ENCODE measurements at places on chromosomes 16 and 17. TPM values are rescaled to one million over a fixed set of nuclear protein-coding genes. Genes with fewer than 3 reads are reported as not detected.

GRCh38 chr17:68512960-68513474 lies 787 bp downstream of the PRKAR1A start:
- no peaks in the 10 kb centered on the region for H3K27me3 ChIP-seq
- H3K36me3 ChIP-seq, result peaks cover 3% of the 10 kb centered on the region
- H3K4me1 ChIP-seq, result peaks cover 18% of the 10 kb centered on the region
- peak overlapping the region; percentile 100 for H3K27ac ChIP-seq
- DNase-seq, result no peak

The ABCA8 gene
- total RNA-seq, result 146 TPM

DNA sequence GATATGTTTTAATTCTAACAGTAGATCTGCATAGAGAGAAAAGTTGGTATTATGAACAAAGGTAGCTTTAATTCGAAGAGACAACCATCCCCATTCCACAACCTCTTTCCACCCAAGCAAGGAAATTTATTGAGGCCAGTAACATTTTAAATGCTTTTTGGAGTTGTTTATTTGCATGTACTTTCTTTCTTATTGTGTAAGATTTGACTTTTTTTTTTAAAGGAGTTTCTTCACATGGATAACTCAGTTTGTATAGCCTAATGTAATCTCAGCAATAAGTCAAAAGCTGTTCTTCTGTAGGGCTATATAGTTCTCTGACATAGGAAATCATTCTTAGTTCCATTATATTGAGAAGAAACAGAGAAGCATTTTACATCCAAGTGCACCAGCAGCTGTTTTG lies 163.3 kb downstream of the PRKCA start:
- no peak overlapping the region for H3K27ac ChIP-seq
- H3K4me1 ChIP-seq, result peaks cover 10% of the 10 kb centered on the region
- no peaks in the 10 kb centered on the region for H3K27me3 ChIP-seq
- no peak overlapping the region for H3K4me3 ChIP-seq
- no peak for DNase-seq

- peaks cover 66% of the 10 kb centered on the region for H3K4me1 ChIP-seq
- DNase-seq, result no peak
- no peak overlapping the region for H3K27ac ChIP-seq
- H3K4me3 ChIP-seq, result no peak overlapping the region
- peaks cover 6% of the 10 kb centered on the region for H3K27me3 ChIP-seq
These were observed 5.9 kb downstream of the CYGB start for GRCh38 chr17:76531486-76532038.

DNA sequence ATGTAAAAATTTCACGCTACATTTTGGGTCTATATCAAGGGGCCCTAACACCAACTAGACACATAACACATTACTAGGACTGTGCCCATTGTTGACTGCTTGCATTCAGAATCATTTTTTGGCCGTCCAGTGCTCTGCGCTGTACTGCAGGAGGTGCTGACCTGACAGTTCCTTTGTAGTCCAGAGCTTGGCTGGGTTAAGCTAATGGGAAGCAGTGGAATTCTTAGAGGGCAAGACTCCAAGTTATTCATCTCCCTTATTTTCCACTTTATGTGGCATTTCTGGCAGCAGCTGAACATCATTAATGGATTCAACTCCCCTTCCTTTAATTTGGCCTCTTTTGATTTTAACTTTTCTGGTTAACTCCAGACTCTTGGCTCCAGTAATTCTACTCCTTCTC lies 351.7 kb downstream of the CDH8 start:
- H3K4me3 ChIP-seq, result no peak overlapping the region
- no peak overlapping the region for H3K27ac ChIP-seq
- H3K27me3 ChIP-seq, result no peaks in the 10 kb centered on the region
- H3K4me1 ChIP-seq, result no peaks in the 10 kb centered on the region
- no peaks in the 10 kb centered on the region for H3K36me3 ChIP-seq

DNA sequence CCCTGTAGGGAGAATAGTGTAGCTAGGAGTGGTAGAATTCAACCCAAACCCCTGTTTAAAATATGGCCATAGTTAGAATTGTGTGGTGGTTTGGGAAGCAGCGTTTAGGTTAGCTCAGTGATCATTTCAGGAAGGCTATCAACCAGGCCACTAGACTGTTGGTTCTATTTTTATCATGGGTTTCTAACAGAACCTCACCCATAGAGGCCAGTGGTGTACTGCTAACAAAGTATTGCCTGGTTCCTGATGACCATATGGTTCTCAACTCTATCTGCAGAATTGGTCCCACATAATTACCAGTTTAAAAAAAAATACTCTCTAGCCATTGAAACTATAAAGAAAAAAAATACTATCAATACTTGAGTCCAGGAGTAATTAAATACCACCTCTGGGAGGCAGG lies 70.5 kb upstream of the RASL10B start:
- H3K36me3 ChIP-seq, result peaks cover 2% of the 10 kb centered on the region
- no peaks in the 10 kb centered on the region for H3K27me3 ChIP-seq
- no peak overlapping the region for H3K27ac ChIP-seq
- H3K4me1 ChIP-seq, result no peaks in the 10 kb centered on the region

GRCh38 chr16:56068816-56069215 lies 122.5 kb upstream of the GNAO1 start:
- H3K27ac ChIP-seq, result no peak overlapping the region
- no peaks in the 10 kb centered on the region for H3K36me3 ChIP-seq
- H3K4me1 ChIP-seq, result no peaks in the 10 kb centered on the region
- DNase-seq, result no peak

- H3K27me3 ChIP-seq, result no peaks in the 10 kb centered on the region
- no peaks in the 10 kb centered on the region for H3K4me1 ChIP-seq
- no peak overlapping the region for H3K4me3 ChIP-seq
- H3K36me3 ChIP-seq, result no peaks in the 10 kb centered on the region
These were observed 925.0 kb upstream of the RBFOX1 start for GRCh38 chr16:6407596-6407995.

- peaks cover 34% of the 10 kb centered on the region for H3K36me3 ChIP-seq
- peaks cover 6% of the 10 kb centered on the region for H3K4me1 ChIP-seq
- H3K27ac ChIP-seq, result no peak overlapping the region
These were observed 7.5 kb downstream of the VEZF1 start for GRCh38 chr17:57980522-57980921.

- H3K36me3 ChIP-seq, result no peaks in the 10 kb centered on the region
- no peak for DNase-seq
- H3K4me3 ChIP-seq, result no peak overlapping the region
These were observed 63.9 kb downstream of the MYO1D start for GRCh38 chr17:32813021-32813420.

DNA sequence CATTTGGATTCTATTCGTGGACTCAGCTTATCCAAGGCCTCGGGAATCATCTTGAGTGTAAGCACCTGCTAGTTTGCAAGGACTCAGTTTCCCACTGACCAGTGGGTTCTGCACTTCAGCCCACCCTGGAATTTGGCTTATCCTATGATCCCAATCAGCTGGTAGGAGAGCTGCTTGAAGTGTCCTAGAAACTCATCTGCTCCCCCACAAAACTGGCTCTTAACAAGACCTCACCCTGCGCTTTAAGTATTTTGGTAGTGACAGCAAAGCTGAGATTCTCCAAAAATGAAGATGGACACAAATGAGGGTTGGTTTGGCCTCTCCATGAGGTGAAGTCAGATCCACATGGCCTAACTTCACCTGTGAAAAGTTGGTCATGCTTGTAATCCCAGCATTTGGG lies 57.3 kb downstream of the NDE1 start:
- no peaks in the 10 kb centered on the region for H3K4me1 ChIP-seq
- no peak overlapping the region for H3K27ac ChIP-seq
- H3K36me3 ChIP-seq, result peaks cover 10% of the 10 kb centered on the region
- no peak for DNase-seq
- H3K4me3 ChIP-seq, result no peak overlapping the region
- H3K27me3 ChIP-seq, result no peaks in the 10 kb centered on the region

The ITGB3 gene
- total RNA-seq, result 3.6 TPM

The C17orf67 gene
- 2.0 TPM for total RNA-seq

DNA sequence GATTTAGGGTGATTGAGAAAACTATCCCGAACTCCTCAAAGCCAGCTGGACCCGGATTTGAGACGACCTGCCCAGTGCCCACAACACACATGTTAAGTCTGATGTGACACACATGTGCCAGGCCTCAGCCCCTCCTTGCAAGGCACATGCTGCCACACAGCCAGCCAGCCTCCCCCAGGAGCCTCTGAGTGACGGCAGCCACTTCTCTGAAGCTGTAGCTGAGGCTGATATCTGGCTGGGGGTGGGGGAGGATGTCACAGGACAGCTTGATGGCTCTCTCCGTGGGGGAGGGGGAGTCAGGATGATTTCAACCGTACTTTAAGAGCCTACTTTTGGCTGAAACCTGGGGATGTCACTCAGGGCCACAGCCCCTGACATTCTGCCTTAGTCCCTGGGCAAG lies 40.9 kb downstream of the SRCIN1 start:
- H3K4me1 ChIP-seq, result peaks cover 66% of the 10 kb centered on the region
- no peak overlapping the region for H3K27ac ChIP-seq
- DNase-seq, result no peak
- peaks cover 50% of the 10 kb centered on the region for H3K27me3 ChIP-seq
- no peak overlapping the region for H3K4me3 ChIP-seq
- peaks cover 69% of the 10 kb centered on the region for H3K36me3 ChIP-seq

DNA sequence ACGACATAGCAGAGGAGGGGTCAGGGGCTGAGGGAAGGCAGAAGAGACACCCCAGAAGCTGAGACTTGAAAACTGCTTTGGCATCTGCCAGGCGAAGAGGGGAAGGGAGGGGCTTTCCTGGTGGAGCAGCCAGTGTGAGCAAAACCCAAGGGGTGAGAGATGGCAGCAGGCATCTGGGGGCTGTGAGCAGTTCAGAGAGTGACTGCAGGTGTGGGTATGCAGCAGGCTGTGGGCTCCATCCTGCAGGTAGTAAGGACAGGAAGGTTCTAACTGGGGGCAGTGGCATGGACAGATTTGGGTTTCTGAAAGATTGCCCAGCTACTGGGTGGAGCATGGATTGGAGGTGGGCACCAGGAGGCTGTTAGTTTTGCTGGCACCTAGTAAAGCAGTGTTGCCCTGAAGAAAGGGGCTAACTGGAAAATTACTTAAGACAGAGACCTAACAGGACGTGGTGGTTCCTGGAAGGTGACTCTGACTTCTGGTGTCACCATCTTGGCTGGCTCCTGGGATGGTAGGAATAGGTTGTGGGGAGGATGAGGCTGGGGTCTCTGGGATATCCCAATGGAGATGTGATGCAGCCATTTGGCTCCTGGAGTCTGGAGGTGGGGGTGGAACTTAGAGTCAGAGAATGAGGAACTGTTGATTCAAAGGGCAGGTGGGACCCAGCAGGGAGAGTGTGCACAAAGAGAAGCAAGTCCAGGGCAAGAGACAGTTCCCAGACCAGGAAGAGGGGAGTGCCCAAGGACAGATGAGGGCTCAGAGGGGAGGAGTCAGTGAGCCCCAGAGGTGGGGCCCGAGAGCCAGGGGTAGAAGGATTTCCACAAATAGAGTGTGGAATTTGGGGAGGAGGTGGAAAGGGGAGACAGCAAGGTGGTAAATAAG lies 11.2 kb downstream of the BCL7C start:
- no peak overlapping the region for H3K4me3 ChIP-seq
- no peak overlapping the region for H3K27ac ChIP-seq
- no peak for DNase-seq
- H3K27me3 ChIP-seq, result no peaks in the 10 kb centered on the region

DNA sequence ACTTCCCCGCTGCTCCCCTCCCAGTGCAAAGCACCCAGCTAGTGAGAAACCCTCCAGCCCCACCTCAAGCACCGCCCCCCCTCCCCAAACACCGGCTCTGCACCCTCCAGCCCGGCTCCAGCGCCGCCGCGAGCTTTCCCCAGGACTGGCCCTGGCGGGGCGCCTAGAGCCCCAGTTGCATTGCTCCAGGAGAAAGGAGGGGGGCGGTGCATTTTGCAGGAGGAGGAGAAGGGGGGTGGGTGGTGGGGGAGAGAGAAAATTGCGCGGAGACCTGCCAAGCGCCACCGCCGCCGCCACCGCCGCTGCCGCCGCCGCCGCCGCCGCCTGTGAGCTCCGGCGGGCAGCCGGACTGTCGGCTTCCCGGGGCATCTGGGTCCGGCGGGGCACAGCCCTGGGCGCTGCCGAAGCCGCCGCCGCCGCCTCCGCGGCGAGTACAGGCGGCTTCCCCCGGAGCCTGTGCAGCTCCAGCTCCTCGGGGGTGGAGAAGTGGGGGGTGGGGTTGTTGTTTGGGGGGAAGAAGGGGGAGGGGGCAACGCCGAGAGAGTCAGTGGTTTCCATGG lies 333 bp upstream of the NOG start:
- H3K27me3 ChIP-seq, result peaks cover 12% of the 10 kb centered on the region
- peak; percentile 72 for DNase-seq
- peak overlapping the region; percentile 46 for H3K4me3 ChIP-seq
- H3K27ac ChIP-seq, result peak overlapping the region; percentile 64
- H3K4me1 ChIP-seq, result peaks cover 36% of the 10 kb centered on the region
- H3K36me3 ChIP-seq, result no peaks in the 10 kb centered on the region

DNA sequence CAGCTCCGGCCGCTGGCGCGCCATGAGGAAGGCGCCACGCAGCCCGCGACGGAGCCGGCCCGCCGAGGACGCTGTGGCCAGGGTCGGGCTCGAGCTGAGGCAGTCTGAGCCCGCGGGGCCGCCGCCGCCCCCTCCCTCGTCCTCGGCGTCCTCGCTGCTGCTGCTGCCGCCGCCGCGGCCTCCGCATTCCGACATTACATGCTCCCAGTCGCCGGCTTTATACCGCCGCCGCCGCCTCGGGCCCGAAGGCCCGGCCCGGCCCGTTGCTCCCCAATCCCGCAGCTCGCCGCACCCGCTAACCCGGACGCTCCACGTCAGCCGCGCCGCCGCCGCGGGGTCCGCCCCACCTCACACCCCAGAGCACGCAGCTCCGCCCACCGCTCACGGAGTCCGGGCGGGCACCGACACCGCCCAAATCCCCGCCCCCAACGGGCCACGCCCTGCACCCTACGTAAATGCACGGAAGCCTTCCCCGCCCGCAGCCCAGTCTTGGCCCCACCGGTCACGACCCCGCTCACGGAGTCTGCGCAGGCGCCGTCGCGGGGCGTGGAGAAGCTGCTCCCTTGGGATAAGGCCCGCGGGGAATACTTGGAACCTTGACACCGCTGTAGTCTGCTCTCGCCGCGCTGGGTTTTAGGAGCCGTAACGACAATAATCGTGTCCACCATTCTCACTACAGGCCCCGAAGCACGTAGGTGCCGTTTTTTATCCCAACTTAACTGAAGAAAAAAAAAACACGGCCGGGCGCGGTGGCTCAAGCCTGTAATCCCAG lies at the start of gene TXNDC11:
TSS of gene TXNDC11 (minus strand) at position 322 of the 772 bp plus-strand sequence. CDS start at position 195, 127 bp downstream.
- H3K36me3 ChIP-seq, result no peaks in the 10 kb centered on the region
- H3K4me3 ChIP-seq, result peak within 1 kb of the TSS; percentile 53
- H3K27ac ChIP-seq, result peak within 1 kb of the TSS; percentile 94
- H3K27me3 ChIP-seq, result no peaks in the 10 kb centered on the region
- H3K4me1 ChIP-seq, result peaks cover 19% of the 10 kb centered on the region

DNA sequence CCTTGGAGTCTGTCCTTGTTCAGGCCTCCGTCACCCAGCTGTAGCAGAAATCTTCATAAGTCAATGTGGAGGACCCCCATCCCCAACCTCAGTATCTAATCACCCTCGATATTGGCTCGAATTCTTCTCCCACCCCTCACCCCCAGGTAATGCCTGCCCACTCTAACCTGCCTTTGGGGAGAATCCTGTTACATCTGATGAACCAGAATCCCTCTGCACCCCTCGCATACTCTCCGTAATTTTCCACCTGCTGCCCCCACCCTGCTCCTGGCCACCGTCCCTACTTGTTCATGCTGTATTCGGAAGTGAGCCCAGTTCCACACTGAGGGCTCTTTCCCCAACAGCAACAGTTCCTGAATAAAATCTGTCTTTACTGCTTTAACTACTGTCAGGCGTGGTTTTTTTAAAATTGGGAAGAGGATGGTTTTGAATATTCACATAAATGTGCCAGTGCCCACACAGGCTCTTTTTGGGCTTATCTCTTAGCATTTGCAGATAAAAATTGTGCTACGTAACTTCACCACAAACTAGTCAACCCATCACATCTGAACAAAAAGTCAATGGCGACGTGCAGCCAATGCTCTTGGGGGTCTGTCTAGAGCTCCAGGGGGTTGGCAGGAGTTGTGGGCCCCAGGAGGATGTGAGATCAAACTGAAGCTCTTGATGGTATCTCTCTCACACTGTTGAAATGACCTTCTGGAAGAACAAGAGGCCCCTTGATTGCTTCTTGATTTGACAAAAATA lies 73.7 kb downstream of the NETO2 start:
- H3K27ac ChIP-seq, result no peak overlapping the region
- H3K27me3 ChIP-seq, result no peaks in the 10 kb centered on the region

The DRG2 gene
- total RNA-seq, result 20.6 TPM
